NCI-H1092 (cell line): ENCODE measurements at places on chromosomes 3 and 15.

DNA sequence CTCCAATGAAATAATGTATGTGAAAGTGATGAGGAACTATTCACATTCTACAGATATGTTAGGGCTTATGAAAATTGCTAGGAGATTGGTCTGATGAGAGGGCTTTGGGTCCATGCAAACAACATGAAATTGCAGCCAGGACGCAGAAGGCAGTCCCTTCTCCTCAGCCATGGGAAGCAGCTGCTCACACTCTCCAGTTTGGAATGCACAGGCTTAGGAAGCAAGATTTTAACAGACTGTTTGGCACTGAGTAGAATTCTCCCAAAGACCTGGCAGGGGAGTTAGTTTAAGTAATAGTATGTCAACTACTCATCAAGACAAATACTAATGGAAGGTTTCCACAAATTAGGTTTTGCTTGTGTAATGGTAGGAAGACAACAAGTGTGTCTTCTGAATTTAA, 500.7 kb upstream of the ARRDC4 start:
- no peak for DNase-seq

DNA sequence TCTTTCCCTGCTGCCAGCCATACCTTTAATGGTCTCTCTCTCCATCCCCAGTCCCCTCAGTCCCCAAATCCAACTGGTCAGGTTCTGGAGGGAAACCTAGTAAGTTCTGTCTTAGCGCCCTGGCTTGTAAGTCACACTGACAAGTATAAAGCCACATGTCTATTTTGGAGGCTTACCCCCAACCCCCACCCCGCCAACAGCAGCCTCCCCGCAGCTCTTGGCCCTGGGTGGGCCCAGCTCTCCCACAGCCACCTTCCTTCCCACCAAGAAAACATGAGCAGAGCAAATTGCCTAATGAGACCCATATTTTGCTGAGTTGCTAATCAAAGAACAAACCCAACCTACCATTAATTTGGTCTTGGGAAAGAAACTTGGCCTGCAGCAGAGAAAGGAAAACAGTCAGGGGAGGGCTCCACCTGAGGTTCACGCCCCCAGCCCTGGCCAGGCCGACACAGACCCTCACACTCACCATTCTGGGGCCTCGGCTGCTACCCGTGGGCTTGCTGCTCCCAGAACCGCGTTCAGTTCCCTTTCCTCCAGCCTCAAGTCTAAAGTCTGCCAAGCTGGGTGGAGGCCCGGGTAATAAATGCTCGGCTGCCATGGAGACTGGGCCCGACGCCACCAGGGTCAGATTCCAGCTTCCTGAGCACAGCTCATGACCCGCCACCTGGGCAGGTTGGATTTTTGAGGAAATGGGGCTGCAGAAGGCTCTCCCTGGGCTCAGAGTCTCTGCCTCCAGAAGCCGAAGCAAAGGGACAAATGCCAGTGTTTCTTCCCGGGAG, at the start of gene CALML4:
CALML4 (minus strand) TSS at position 557 of the 782 bp plus-strand sequence; CDS start at position 472, 85 bp downstream.
- peak; percentile 11 for DNase-seq

- DNase-seq, result no peak
Observed at GRCh38 chr3:172288651-172289050, 159.6 kb downstream of the GHSR start.

- no peak for DNase-seq
Observed at GRCh38 chr3:152287898-152288576, 19.3 kb downstream of the MBNL1 start.

GRCh38 chr15:45641999-45642932, 7.4 kb downstream of the SQOR start:
- DNase-seq, result no peak

GRCh38 chr3:72380193-72380592, 468.1 kb downstream of the SHQ1 start:
- no peak for DNase-seq

DNA sequence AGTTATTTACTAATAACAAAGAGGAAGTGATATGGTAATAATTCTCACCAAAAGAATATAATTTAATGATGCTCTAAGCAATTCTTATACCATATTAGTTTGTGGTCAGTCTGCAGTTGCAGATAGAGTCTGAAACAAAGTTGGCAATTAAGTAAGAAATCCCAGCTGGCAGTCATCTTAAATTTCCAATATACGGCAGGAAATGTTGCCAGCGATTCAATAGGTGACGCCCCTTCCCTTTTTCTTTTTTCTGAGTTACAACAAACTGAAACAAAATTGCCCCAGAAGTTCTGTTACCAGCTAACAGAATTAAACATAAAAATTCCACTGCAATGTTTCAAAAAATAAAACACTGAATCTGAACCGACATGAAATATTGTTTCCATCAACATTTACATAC, 26.7 kb downstream of the LRRFIP2 start:
- no peak for DNase-seq

GRCh38 chr3:156781310-156782230, 44.6 kb upstream of the LEKR1 start:
- no peak for DNase-seq

- no peak for DNase-seq
Observed at GRCh38 chr15:101434032-101434920, 55.2 kb downstream of the PCSK6 start.

DNA sequence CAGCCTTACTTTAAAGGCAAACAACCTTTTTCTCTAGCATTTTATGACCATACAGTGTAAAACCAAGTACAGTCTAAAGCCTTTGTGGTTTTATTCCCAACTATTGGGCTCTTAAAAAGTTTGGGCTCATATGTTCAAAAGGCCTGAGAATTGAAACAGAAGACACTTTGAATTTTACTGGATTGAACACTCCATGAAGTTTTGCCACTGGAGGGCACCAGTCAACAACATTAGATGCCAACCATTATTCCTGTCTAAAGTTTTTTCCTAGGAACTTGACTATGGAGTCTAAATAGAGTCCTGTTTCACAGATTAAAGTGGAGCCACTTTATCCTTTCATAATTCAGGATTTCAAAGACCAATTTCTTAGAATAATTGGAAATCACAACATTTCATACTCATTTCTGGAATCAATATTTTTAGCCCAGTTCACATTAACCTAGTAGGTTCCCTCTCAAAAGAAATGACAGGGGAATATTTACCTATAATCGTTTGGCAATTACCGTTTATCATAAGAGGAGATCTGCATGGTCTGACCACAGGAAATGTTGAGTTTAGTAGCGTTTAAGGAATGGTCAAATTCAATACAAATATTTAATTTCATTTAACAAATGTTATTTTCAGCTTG, 244.1 kb upstream of the PDZRN3 start:
- DNase-seq, result no peak

DNA sequence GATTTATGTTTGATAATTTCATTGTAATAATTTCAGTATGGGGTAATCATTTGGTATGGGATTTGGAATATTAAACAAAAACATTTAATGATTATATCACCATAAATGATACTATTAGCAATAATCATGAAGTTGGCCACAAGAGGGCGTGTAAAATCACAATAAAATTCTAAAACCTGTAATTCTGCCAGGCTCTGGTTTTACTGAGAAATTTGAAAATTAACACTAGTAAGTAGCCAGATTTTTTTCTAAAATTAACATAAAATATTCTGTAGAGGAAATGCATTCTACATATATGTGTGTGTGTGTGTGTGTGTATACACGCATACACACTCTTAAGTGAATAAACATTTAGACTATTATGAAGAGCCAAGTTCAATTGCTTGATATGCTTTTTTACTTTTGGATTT, 40.5 kb downstream of the FEZF2 start:
- no peak for DNase-seq

DNA sequence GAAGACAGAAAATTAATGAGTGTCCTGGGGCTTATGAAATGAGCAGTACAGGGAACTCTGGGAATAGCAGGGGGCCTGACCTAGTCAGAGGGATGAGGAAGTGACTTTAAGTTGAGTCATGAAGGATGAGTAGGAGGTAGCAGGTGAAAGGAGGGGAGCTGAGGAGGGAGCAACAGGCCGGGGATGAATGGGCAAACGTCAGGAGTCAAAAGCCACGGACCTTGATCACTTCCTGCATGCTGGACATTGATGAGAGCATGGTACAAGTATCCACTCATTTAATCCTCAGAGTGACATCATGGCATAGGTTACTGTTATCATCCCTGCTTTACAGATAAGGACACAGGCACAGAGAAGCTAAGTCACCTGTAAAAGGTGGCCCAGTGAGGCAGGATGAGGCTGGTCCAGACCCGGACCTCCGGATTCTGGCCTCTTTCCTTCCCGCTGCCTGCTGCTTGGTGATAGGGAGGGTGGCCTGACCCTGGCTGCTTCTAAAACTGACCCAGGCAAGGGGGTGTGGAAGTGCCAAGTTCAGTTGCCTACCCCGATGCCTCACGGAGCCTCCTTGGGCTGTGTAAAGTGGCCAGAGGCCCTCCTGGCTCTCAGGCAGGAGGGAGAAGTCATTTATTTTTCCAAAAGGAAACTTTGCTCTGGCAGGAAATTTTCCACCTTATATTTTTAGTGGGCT, 7.6 kb downstream of the CORO2B start:
- no peak for DNase-seq

DNA sequence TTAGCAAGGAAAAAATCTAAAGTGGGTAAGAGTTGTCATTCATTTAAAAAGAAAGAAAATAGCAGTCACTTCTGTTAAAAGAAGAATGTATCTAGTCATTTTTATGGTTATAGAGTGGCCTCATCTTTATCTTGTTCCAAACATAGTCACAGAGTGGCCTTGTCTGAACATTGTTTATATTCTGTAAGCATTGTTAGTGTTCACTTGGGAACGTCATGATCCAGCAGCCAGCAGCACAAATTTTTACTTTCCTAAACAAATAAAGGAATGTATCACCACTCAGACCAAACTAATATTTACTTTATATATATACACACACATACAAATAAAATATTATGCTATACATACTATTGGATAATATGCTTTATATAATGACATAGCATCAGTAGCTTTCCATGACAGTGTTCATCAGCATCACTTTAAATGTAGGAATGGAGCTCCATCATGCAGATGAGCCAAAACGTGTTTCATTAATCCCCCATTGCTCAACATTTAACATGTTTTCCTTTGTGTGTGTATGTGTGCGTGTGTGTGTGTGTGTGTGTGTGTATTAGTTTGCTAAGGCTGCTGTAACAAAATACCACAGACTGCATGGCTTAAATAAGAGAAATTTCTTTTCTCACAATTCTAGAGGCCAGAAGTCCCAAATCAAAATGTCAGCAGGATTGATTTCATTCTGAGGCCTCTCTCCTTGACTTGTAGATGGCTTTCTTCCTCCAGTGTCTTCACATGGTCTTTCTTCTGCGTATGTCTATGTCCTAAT, 39.6 kb upstream of the GYG1 start:
- DNase-seq, result no peak

- DNase-seq, result no peak
Observed at GRCh38 chr3:127669541-127670228, 3.1 kb upstream of the ABTB1 start.

DNA sequence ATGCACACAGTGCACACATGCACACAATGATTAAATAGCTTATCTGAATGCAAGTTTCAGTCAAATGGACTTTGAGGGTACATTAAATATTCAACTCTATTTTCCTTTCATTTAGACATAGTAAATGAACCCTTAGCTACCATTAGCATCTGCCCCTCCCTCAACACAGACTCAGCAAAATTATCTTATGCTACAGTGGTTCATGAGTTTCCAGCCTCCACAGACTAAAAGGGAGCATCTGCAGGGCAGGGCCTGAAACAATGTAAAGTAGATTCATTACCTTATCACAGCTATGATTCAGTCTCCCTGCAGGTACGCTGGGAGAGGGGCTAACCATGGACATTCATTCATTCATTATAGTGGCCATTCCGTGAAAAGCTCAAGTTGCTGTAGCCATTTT, 329.1 kb downstream of the VGLL3 start:
- DNase-seq, result no peak

DNA sequence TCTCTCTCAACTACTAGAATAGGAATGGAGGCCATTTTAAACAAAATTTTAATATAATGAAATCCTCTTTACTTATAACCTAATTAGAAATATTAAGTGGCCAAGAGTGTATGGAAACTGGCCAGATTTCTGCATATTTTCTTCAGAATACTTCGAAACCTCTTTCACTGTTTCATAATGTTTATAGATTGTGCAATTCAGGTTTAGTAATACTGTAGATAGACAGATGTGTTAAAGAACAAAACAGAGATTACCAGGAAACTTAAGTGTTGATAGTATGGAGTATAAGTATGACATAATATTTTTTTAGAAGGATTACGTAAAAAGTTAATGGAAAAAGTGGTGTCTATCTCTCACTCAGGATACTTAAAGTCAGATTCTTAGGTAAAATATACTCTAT, 4.7 kb downstream of the ABHD5 start:
- no peak for DNase-seq

- DNase-seq, result no peak
Observed at GRCh38 chr3:87145553-87145952, 81.6 kb upstream of the CHMP2B start.

DNA sequence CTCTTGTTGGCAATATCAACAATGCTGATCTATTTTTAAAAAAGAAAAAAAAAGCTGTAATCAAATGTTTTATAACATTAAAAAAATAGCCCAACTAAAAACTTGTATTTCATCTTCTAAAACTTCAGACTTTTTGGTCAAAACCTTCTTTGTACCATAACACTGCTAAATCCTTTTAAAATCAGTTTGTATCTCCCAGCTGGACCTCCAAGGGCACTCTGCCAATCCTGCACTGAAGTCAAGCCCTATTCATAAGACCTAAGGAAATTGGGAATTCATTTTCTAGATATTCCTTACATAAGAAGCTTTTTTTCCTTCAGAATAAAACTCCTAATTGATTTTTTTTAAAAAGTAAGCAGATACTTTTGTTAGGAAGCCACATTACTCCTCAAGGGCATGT, 38.2 kb upstream of the HCLS1 start:
- no peak for DNase-seq

DNA sequence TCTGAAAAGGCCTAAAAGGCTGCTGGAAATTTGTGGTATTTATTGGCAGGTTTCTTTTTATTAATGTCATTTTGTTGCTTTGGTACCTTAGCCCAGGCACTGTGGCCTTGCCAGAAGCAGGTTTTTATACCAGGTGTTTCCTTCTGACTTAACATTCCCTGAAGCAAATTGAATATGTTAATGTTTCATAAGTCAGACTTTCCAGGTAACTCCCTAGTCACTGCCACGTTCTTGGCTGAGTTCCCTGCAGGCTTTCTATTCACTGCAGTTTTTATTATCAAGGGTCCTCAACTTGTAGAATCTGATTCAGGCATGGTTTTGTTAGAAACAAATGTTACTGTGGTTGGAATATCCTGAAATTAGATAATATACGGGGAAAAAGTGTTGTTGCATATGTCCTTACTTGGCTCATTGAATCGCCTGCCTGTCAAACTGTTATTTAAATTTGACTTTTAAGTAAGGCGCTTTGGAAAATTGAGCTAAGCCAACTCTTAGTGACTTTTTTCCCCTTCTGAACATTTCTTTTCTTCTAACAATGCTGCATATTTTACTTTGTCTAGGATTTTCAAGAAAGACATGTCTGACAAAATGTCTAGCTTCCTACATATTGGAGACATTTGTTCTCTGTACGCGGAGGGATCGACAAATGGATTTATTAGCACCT, 22.9 kb downstream of the ITPR1 start:
- DNase-seq, result no peak

GRCh38 chr3:68771681-68772080, 160.7 kb downstream of the TAFA4 start:
- no peak for DNase-seq
